Heart right ventricle (tissue), 16 donors: ENCODE measurements at places on chromosomes 1 and 21. TPM values are rescaled to one million over a fixed set of nuclear protein-coding genes. Genes with fewer than 3 reads are reported as not detected.

Gene CLCN6
- total RNA-seq: 13.3 TPM

Gene DEDD
- total RNA-seq: 27.1 TPM

Gene KLHDC9
- total RNA-seq: 12.5 TPM

Gene PRRC2C
- total RNA-seq: 77.2 TPM

Gene GBP1
- 119 TPM for total RNA-seq

Gene SELL
- 2.3 TPM for total RNA-seq

Gene KIF26B
- 4.0 TPM for total RNA-seq

Gene TMEM125
- 0.19 TPM for total RNA-seq

Gene TCEANC2
- 3.9 TPM for total RNA-seq

Gene SMPDL3B
- total RNA-seq: not detected

Gene MATN1
- total RNA-seq: not detected

Gene ZFP69B
- total RNA-seq: 0.95 TPM

Gene CDC73
- total RNA-seq: 52.7 TPM
